ENCODE measurements at places on chromosomes 11 and 22.

GRCh38 chr11:87194985-87195820 is 157.5 kb downstream of the TMEM135 start:
- DNase-seq, result no peak

DNA sequence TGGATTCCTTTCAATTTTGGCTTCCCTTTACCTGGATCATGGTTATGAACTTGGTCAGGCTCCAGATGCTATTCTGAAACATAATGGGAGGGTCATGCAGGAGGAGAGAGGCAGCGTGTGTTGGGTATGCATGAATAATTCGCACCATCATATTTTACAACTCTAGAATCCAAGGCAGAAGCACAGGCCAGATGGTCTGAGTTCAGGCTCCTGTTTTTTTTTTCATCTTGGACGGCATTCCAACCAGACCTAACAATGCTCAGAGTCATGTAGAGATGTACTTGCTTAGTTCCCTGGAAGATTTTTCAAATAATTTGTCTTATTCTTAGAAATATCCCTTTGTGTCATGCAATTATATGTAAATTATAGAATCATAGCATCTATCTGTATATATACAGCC is 393.5 kb downstream of the JRKL start:
- no peak for DNase-seq

- DNase-seq, result no peak
These were observed 36.1 kb downstream of the FLRT1 start for GRCh38 chr11:64071849-64072248.

DNA sequence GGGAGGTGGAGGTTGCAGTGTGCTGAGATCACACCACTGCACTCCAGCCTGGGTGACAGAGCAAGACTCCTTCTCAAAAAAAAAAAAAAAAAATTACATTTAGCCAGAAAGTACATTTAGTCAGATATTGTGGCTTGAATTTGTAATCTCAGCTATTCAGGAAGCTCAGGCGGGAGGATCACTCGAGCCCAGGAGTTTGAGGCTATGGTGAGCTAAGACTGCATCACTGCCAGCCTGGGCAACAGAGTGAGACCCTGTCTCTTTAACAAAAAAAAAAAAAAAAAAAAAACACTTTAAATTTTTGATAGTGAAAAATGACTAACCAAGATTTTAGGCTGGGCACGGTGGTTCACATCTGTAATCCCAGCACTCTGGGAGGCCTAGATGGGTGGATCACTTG is 27.3 kb downstream of the MRTFA start:
- DNase-seq, result no peak

DNA sequence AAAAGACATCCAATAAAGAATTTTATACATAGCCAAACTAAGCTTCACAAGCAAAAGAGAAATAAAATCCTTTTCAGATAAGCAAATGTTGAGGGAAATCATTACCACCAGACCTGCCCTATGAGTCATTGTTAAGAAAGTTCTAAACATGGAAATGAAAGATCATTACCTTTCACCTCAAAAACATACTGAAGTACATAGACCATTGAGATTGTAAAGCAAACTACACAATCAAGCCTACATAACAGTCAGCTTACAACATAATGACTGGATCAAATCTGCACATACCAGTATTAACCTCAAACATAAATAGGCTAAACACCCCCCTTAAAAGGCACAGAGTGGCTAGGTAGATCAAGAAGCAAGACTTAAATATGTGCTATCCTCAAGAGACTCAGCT is 501.0 kb upstream of the LUZP2 start:
- no peak for DNase-seq

DNA sequence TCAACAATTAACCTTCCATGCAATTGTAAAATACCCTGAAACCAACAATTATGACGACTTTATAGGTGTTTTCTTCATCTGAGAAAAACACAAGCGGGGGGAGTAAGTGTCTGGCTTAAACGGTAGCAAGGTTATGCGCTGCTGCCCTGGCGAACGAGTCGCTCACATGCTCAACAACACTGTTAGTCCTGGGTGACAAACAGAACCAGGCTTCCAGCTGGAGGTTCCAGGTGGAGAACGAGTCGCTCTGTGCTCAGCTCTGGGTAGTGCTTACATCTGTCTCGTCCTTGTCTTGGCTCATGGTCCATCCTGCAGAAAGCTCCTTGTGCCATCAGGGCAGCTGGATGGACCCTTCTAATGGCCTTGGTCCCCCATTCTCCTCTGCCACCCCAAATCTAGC is 48.2 kb downstream of the PC start:
- no peak for DNase-seq

- DNase-seq, result no peak
These were observed 14.2 kb upstream of the NTM start for GRCh38 chr11:131356206-131356605.

GRCh38 chr22:46679706-46680269 is 58.3 kb downstream of the CERK start:
- no peak for DNase-seq

- DNase-seq, result no peak
These were observed 4.8 kb upstream of the PRR33 start for GRCh38 chr11:1896468-1896867.

DNA sequence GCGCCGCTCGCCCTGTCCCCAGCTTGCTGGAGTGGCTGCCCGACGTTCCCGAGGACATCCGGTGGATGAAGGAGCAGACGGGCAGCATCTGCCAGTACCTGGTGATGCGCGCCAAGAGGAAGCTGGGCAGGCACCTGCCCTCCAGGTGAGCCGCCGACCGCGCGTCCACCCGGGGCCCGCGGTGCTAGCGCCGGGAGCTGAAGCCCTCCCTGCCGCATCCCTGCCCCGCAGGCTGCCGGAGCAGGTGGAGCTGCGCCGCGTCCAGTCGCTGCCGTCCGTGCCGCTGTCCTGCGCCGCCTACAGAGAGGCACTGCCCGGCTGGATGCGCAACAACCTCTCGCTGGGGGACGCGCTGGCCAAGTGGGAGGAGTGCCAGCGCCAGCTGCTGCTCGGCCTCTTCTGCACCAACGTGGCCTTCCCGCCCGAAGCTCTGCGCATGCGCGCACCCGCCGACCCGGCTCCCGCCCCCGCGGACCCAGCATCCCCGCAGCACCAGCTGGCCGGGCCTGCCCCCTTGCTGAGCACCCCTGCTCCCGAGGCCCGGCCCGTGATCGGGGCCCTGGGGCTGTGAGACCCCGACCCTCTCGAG is 3.3 kb upstream of the CRACR2B start:
- no peak for DNase-seq

DNA sequence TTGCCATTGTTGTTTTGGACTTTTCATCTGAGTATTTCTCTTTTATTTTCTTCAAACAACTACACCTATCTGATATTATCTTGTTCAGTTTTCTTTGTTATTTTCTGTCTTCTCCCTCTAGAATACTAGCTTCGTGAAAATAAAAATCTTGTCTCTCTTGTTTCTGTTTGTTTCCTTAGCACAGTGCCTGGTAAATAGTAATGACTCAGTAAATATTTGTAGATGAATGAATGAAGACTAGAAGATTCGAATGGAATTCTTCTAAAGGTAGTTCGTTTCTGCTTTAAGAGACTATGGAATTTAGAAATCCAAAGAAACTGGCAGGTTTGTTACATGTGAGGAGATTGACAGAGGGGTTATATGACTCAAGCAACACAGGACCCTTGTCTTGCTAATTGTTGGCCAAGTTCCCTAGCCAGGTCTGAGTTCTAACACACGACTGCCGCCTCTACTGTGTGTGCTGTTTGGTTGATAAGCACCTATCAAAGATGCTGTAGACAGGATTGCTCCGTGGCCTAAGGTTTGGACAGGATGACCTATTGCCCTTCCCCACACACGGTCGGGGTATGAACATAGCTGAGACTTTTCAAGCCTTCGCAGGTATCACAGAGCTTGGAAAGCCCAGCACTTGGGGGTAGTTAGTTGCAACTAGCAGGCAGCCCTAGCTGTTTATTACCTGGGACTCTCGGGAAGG is 831 bp upstream of the TMEM135 start:
- no peak for DNase-seq

- no peak for DNase-seq
These were observed 55.9 kb downstream of the RTN4R start for GRCh38 chr22:20211997-20212753.

GRCh38 chr22:33036881-33037280 is 21.3 kb downstream of the SYN3 start:
- no peak for DNase-seq

GRCh38 chr11:34757026-34757451 is 136.1 kb downstream of the EHF start:
- DNase-seq, result no peak

GRCh38 chr11:78943841-78944240 is 369.2 kb upstream of the NARS2 start:
- DNase-seq, result no peak

GRCh38 chr11:123437236-123437979 is 7.3 kb downstream of the GRAMD1B start:
- DNase-seq, result no peak

DNA sequence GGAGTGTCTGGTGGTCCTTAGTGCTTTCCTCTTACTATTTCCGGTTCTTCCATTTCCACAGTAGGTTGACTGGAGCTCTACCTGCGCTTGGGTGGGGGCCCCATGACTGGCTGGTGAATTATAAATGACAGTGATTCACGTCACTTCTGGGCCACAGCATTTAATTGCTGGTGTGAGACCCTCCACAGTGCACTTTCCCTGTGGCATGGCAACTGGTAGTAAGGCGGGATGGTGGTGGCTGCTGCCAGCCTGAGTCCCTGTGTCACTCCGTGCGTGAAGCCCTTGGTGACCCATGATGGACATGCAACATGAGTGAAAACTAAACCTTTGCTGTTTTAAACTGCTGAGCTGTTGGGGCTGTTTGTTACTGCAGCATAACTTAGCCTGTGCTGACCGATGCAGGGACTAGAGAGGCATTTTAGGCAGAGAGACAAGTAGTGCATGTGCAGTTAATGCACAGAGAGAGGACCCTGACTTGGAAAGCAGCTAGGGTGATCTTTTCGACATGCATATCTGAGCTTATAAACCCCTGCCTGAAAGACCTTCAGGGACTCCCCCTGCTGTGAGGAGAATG is 3.1 kb downstream of the PRDM11 start:
- no peak for DNase-seq

- no peak for DNase-seq
These were observed 40.2 kb upstream of the BDNF start for GRCh38 chr11:27740362-27741013.

- DNase-seq, result peak; percentile 7
These were observed 27.5 kb upstream of the CRYBB3 start for GRCh38 chr22:25172153-25172552.

DNA sequence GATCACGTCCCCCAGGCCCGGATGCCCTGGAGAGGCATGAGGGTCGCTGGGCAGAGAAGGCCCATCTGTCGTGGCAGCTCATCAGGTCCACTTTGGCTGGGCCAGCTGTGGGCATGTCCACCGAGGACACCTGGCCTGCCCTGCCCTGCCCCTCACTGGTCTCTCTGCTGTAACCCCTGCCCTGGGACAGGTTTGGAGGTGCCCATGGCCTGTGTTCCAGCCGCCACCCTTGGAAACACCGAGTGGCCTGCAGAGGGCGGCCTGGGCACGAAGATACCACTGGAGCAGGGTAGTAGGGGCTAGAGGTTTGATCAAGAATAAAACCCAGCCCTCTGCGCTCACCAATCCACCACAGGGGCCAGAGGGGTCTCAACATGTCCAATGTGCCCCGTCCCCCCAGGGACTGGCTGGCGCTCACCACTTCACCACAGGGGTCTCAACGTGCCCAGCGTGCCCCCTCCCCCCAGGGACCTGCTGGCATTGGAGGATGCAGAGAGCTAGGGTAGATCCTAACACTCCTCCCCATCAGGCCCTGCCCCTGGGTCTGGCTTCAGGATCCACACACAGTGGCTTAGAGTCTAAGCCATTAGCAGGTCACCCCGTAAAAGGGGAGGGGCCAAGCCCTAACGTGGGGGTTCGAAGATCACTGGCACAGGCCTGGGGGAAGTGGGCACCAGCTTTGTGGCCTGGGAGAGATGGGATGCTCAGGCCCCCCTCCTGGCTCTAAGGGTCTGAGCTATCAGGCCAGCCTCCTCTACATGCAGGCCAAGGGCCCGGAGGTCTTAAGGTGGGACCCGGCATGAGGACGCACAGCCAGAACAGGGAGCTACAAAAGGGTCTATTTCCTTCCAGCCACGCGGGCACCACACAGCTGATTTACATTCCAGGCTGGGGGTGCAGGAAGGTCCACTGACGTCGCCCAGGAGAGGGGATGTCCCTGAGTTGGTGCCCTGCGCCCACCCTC is 1.3 kb upstream of the HDAC10 start:
- DNase-seq, result peak; percentile 65

DNA sequence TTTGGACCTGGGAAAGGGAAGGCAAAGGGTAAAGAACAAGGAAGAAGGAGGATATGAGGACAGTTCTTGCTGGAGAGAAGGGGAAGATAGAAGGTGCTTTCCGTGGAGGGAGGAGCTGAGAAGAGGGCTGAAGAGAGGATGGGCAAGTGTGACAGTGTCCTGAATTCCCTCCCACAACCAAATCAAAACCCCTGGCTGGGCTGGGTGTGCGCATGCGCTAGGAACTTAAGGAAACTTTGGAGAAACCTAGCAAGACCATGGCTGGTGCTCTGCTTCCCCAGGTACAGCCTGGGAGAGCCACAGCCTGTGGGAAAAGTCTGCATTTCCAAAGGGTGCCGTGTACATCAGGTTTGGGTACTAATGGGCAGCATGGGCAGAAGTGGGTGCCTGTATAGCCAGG is 29.0 kb upstream of the FJX1 start:
- no peak for DNase-seq

DNA sequence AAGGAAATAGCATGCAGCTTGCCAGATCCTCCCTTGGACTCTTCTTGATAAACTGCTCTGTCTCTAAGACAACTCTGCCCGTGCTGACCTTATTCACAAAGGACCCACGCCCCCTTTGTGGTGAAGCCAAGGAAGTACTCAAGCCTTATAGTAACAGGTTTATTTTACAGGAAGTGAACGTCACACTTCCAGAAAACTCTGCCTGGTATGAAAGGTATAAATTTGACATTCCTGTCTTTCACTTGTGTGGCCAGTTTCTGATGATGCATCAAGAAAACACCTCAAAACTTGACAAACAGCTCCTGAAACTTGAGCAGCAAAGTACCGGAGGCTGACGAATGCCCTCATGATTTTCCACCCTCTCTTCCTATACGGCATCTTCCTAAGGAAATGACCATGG is 12.5 kb upstream of the PELI3 start:
- no peak for DNase-seq

GRCh38 chr11:72970557-72971118 is 156.4 kb downstream of the ATG16L2 start:
- DNase-seq, result no peak

DNA sequence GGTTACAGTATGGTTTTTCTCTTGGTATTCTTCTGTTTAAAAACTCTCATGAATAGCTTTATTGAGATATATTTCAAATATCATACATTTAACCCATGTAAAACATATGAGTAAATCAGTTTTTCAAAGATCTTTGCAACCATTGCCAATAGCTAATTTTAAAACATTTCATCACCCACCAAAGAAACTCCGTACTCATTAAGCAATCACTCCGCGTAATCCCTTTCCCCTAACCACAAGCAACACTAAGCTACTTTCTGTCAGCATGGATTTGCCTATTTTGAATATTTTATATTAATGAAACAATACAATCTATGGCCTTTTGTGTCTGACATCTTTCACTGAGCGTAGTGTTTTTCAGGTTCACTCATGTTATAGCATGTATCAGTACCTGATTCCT is 697.9 kb upstream of the ANO5 start:
- DNase-seq, result no peak
